Regular cardiac myocyte (primary cell): ENCODE measurements at places on chromosomes 4 and X. TPM values are rescaled to one million over a fixed set of nuclear protein-coding genes. Genes with fewer than 3 reads are reported as not detected.

Gene EXOC1L
- not detected in 2 replicates for total RNA-seq

Gene DHX15
- 131 and 212 TPM in 2 replicates for total RNA-seq

Gene CLDN34
- total RNA-seq = not detected in 2 replicates

Gene FBXW7
- total RNA-seq = 87.8 and 184 TPM in 2 replicates

Gene JCHAIN
- total RNA-seq = 0.19 and 2.0 TPM in 2 replicates

Gene HPRT1
- 27.6 and 32.6 TPM in 2 replicates for total RNA-seq

Gene PGAM4
- not detected in 2 replicates for total RNA-seq

Gene RBPJ
- 85.7 and 94.7 TPM in 2 replicates for total RNA-seq

Gene TAF7L
- total RNA-seq = 0.38 and 1.1 TPM in 2 replicates

Gene CPE
- 33.5 and 294 TPM in 2 replicates for total RNA-seq

Gene UGT2B17
- total RNA-seq = not detected in 2 replicates

Gene FAM47C
- total RNA-seq = not detected in 2 replicates

Gene SPARCL1
- 0.56 and 0.58 TPM in 2 replicates for total RNA-seq

Gene RAB40A
- 0.19 and 0.28 TPM in 2 replicates for total RNA-seq

Gene PLXNA3
- total RNA-seq = 16.3 and 23.8 TPM in 2 replicates

Gene ALB
- not detected in 2 replicates for total RNA-seq

Gene ZFX
- 38.3 and 52.4 TPM in 2 replicates for total RNA-seq

Gene BEX3
- 284 and 308 TPM in 2 replicates for total RNA-seq

Gene CFI
- total RNA-seq = 2.5 and 12.4 TPM in 2 replicates

Gene PLS3
- 584 and 611 TPM in 2 replicates for total RNA-seq

Gene PCDH18
- 47.0 and 67.9 TPM in 2 replicates for total RNA-seq

Gene NSG1
- 10.4 and 20.3 TPM in 2 replicates for total RNA-seq

Gene NPY1R
- 0.19 and 1.1 TPM in 2 replicates for total RNA-seq

Gene MTNR1A
- total RNA-seq = not detected in 2 replicates

Gene SSX3
- not detected in 2 replicates for total RNA-seq

Gene PDE6B
- 0.19 TPM in 1 of 2 replicates, not detected in the other for total RNA-seq

Gene P2RY4
- total RNA-seq = not detected in 2 replicates

Gene HTRA3
- 0.58 and 1.1 TPM in 2 replicates for total RNA-seq

Gene PAGE5
- not detected in 2 replicates for total RNA-seq

Gene GYPB
- total RNA-seq = not detected in 2 replicates

Gene CHRDL1
- under 0.01 and 0.19 TPM in 2 replicates for total RNA-seq

Gene TEX13D
- not detected in 2 replicates for total RNA-seq

Gene SYTL5
- 0.58 and 1.4 TPM in 2 replicates for total RNA-seq

Gene FGFRL1
- total RNA-seq = 8.7 and 13.4 TPM in 2 replicates

Gene CT45A2
- not detected in 2 replicates for total RNA-seq

Gene ADGRG2
- under 0.01 TPM in 1 of 2 replicates, not detected in the other for total RNA-seq

Gene GIMD1
- total RNA-seq = 0.19 and 0.28 TPM in 2 replicates

Gene F11
- total RNA-seq = not detected in 2 replicates

Gene MAGEA8
- not detected in 2 replicates for total RNA-seq

Gene NUP62CL
- total RNA-seq = not detected in 2 replicates

Gene CCNA2
- 9.6 and 97.6 TPM in 2 replicates for total RNA-seq

Gene TSPAN6
- 29.9 and 65.4 TPM in 2 replicates for total RNA-seq

Gene RBMXL3
- not detected in 2 replicates for total RNA-seq

Gene BTK
- total RNA-seq = not detected in 2 replicates

Gene CT47B1
- not detected in 2 replicates for total RNA-seq

Gene PLAC1
- under 0.01 TPM in 1 of 2 replicates, not detected in the other for total RNA-seq

Gene MAGEA9
- total RNA-seq = not detected in 2 replicates

Gene CLIC2
- total RNA-seq = under 0.01 and 0.85 TPM in 2 replicates

Gene KLB
- under 0.01 TPM in 1 of 2 replicates, not detected in the other for total RNA-seq

Gene KLHL2
- 19.7 and 24.7 TPM in 2 replicates for total RNA-seq

Gene LRIT3
- total RNA-seq = under 0.01 TPM in 1 of 2 replicates, not detected in the other

Gene PNCK
- under 0.01 and 0.85 TPM in 2 replicates for total RNA-seq

Gene GLUD2
- 1.1 and 1.2 TPM in 2 replicates for total RNA-seq

Gene IL13RA2
- 0.38 and 1.1 TPM in 2 replicates for total RNA-seq

Gene GAGE12H
- not detected in 2 replicates for total RNA-seq

Gene MMRN1
- 3.4 and 3.8 TPM in 2 replicates for total RNA-seq

Gene SYTL4
- total RNA-seq = 5.9 and 18.0 TPM in 2 replicates

Gene DOK7
- total RNA-seq = under 0.01 TPM in 2 replicates
